AG09309 (cell line): ENCODE measurements at places on chromosomes 1 and 21.

GRCh38 chr1:35441926-35442579 lies 115.2 kb downstream of the KIAA0319L start:
- no peak for DNase-seq

- no peak for DNase-seq
Measured at GRCh38 chr1:152928671-152929070, 18.3 kb upstream of the SPRR5 start.

DNA sequence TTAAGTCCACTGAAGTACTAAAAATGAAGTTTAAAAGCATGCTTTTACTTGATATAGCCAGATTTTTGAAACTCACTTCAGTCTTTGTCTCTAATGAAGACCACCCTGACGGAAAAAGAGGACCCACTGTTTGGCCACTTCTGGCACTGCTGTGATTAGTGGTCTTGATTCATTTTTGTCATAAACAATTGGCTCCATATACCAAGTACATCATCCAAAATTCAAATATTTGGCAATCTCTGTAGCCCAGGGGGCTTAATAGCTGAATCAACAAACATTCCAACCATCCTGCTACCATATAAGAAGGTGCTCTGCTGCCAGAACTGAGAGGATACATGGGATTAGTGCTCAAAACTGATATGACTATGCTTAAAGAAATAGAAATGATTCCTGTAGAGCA lies 156.0 kb downstream of the COL24A1 start:
- no peak for DNase-seq

GRCh38 chr1:194241215-194241614 lies 1054.8 kb upstream of the B3GALT2 start:
- no peak for DNase-seq

GRCh38 chr1:94917251-94917650 lies 9.7 kb downstream of the CNN3 start:
- DNase-seq, result no peak

GRCh38 chr21:33543505-33544129 lies 779 bp downstream of the SON start:
- DNase-seq, result no peak

GRCh38 chr1:17513131-17513530 lies 26.4 kb upstream of the ARHGEF10L start:
- DNase-seq, result no peak

- DNase-seq, result no peak
Measured at GRCh38 chr1:209749670-209750323, 6.1 kb upstream of the TRAF3IP3 start.

- no peak for DNase-seq
Measured at GRCh38 chr21:32710987-32711386, 16.8 kb downstream of the SYNJ1 start.

GRCh38 chr1:33365560-33365997 lies 44.7 kb upstream of the A3GALT2 start:
- no peak for DNase-seq

GRCh38 chr1:9443913-9444445 lies 95.3 kb upstream of the SLC25A33 start:
- no peak for DNase-seq

GRCh38 chr1:109391626-109392025 lies 6.1 kb downstream of the SORT1 start:
- no peak for DNase-seq

DNA sequence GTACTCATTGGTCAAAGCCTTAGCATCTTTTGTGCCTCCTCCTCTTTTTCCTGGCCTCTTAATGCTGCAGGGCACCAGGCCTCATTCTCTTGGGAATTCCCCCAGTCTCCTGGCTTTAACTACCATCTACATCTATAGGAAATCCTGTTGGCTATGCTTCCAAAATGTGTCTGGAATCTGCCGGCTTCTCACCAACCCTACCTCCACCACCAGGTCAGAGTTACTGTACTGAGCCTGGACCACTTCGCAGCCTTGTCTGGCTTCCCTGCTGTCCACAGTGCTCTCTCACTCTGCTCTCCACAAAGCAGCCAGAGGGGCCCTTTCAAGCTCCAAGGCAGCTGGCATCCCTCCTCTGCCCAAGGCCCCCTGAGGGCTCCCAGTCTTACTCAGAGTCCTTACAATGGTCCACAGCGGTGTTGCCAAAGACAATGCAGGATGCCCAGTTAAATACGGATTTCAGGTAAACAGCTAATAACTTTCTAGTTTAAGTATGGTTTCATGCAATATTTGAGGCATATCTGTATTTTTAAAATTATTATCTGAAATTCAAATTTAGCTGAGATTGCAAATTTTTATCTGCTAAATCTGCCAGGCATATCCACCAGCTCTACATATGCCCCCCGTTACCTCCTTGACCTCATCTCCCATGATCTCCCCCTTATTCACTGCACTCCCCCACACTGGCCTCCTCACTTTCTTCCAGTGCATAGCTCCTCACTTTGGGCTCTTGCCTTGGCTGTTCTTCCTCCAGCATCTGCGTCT lies 34.5 kb upstream of the FAM163A start:
- DNase-seq, result no peak
